CD4-positive, alpha-beta T cell (primary cell): ENCODE measurements at places on chromosomes 4 and X. TPM values are rescaled to one million over a fixed set of nuclear protein-coding genes. Genes with fewer than 3 reads are reported as not detected.

EDNRA gene
- total RNA-seq = not detected

DAPP1 gene
- 9.1 TPM for total RNA-seq

FAM9C gene
- not detected for total RNA-seq

SLC4A4 gene
- total RNA-seq = 0.08 TPM

EXOC1L gene
- not detected for total RNA-seq

SAGE1 gene
- not detected for total RNA-seq

RAB9B gene
- total RNA-seq = 0.11 TPM

TREX2 gene
- 1.1 TPM for total RNA-seq

TLR2 gene
- 2.8 TPM for total RNA-seq

KCND1 gene
- total RNA-seq = 2.7 TPM

YY2 gene
- 1.0 TPM for total RNA-seq

KDR gene
- not detected for total RNA-seq

UGT2B11 gene
- not detected for total RNA-seq

SSX2B gene
- total RNA-seq = not detected

CASP6 gene
- 5.4 TPM for total RNA-seq

GRCh38 chrX:1925053-1925481 is 310.2 kb downstream of the ASMT start:
- DNase-seq = no peak

- DNase-seq = no peak
These were observed 2.6 kb upstream of the ATP6AP2 start for GRCh38 chrX:40578039-40578695.

GRCh38 chr4:164011791-164012190 is 517.3 kb downstream of the TMA16 start:
- no peak for DNase-seq

- no peak for DNase-seq
These were observed 45.4 kb downstream of the CEP135 start for GRCh38 chr4:55993994-55994663.

DNA sequence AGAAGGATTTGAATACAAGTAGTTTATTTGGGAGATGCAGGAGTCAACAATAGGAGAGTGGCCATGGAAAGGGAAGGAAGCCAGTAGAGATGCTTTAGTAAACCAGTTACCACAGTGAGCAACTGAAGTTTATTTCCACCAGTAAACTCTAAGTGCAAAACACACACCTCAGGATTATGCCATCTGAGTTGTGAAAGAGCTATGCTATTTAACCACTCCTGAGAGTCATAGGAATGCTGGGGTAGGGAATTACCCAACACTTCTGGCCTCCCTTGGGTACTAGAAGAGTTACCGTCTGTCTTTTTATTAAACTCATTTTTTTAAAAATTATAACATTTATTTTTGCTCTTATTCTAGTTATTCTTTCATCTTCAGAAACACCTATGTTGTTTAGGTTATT is 834.6 kb upstream of the AMOT start:
- DNase-seq = no peak

- no peak for DNase-seq
These were observed 44.3 kb upstream of the DCLK2 start for GRCh38 chr4:150033901-150034300.

DNA sequence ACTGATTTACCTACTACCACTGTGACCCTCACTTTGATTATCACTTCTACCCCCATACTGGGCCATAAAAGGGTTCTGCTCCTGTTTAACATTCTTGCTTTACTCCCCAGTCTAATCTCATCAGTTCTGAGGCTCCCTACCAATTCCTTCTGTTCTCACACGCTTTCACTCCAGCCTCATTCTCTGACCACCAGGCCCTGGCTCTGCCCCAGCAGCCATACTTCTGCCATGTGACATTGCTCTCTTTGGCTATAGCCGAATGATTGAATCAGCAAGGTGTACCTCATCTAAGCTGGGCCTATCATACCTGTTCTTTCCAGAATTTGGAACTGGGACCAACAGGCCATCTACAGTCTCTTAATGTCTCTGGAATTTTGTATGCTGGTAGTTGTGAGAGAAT is 14.4 kb upstream of the ELF2 start:
- no peak for DNase-seq

- DNase-seq = no peak
These were observed 16.4 kb downstream of the MMAA start for GRCh38 chr4:145635630-145636029.

- DNase-seq = no peak
These were observed 138.6 kb upstream of the APOOL start for GRCh38 chrX:84865113-84865512.

DNA sequence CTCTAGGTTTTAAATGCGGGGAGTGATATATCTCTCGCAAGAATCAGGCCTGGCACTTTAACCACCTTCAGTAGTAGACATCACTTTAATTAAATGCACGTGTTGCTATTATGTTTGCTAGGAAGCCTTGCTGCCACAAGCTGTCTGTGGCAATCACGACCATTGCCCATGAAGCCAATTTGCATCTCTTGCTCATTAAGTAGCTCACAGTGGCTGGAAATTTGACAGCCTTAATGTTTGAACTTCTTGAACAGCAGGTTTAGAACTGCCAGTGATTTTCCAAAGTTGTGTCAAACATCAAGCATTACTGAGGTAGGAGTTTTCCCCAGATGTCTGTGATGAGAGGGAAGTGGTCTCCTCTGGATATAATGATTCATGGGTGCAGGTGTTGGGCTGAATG is 642.3 kb upstream of the CPEB2 start:
- DNase-seq = no peak

DNA sequence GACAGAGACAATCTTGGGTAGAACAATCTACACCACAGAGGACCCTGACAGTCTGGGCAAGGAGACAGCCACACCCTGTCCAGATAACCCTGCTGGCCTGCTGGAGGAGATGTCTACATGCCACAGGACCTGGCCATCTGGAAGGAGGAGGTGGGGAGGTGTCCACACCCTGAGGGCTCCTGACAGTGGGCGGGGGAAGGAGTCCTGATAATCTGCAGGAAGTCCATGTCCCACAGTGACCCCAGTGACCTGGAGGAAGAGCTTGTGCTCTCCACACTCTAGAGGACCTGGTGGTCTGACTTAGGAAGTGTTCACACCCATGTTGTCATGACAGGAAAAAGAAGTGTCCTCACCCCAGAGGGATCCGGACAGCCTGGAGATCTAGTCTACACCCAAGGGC is 5.5 kb downstream of the SUV39H1 start:
- no peak for DNase-seq

- no peak for DNase-seq
These were observed 518.9 kb downstream of the MID1IP1 start for GRCh38 chrX:39320165-39320564.

DNA sequence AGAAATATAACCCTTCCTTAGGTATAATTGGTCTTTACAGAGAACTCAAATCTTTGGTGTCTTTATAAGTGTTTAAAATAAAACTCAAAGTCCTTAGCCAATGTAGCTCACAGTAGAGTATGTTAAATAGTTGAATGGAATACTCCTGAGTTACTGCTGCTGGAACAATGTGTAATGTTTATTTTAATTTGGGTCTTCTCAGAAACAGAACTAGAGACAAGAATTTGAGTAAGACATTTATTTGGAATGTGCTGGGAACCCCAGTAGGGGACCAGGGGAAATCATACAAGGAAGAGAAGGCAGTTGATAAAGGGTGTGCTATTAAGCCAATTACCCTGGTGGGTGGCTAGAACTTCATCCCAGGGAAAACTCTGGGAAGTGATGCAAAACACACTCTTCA is 240.4 kb upstream of the LDB2 start:
- DNase-seq = no peak

GRCh38 chrX:147737690-147738089 is 174.0 kb upstream of the FMR1 start:
- DNase-seq = no peak

- no peak for DNase-seq
These were observed 27.3 kb downstream of the PIGG start for GRCh38 chr4:526189-526909.

GRCh38 chr4:80646061-80646460 is 310.5 kb downstream of the CFAP299 start:
- no peak for DNase-seq

DNA sequence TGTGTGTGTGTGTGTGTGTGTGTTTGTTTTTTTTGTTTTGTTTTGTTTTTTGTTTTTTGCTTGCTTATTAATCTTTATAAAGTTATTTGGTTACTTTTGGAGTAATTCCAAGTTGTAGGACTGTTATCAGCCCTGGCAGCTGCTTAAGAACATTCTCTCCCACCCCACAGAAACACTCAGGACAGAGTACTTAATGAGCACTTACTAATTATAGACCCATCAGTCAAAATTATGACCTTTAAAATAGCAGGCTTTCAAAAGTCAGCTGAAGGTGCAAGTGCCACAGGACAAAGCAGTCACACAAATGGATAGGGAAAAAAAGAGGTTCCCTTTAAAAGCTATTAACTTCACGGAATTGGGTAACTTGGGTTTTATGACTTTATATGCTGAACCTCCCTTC is 69.0 kb downstream of the BEND2 start:
- DNase-seq = no peak

GRCh38 chr4:113069212-113069892 is 19.9 kb downstream of the ANK2 start:
- no peak for DNase-seq

DNA sequence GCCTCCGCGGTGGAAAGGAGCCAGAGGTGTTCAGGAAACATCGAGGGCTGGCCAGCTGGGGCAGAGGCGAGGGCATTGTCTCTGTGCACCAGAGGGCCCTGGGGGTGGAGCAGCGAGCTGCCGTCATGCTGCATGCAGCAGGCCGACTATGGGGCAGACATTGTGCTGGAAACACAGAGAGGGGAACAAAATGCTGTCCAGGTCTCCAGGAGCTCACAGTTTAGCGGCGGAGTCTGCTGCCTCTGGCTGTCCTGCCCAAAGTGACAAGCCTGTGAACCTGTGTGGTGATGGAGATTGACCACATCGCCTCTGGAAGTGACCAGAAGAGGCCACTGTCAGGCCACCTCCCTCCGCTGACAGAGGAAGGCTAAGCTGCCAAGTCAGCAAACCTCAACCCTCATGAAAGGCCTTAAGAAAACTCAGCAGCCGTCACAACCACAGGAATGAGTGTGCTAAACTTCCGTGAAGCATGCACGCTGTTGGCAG is 20.1 kb upstream of the SASH3 start:
- peak; percentile 79 for DNase-seq

DNA sequence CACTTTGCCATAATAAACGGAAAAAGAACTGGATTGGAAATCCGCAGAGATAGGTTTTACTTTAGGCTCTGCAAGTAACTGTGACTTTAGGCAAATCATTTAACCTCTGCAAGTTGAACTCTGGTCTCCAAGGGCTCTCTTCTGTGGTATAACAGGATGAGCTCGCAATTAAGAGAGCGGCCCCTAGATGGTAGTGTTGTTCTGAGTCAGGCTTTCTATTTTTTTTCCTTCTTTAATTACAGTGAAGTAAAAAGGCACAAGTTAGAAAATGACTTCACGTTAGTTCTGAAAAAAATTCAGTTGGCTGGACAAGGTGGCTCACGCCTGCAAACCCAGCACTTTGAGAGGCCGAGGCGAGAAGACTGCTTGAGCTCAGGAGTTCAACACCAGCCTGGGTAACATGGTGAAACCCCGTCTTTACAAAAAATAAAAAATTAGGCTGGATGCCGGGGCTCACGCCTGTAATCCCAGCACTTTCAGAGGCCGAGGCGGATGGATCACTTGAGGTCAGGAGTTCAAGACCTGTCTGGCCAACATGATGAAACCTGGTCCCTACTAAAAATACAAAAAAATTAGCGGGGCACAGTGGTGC is 18.0 kb downstream of the RPS3A start:
- peak; percentile 16 for DNase-seq

GRCh38 chr4:97370568-97370967 is 772.7 kb downstream of the STPG2 start:
- no peak for DNase-seq

- no peak for DNase-seq
These were observed 1.2 kb downstream of the ATP10D start for GRCh38 chr4:47486231-47486673.
